ENCODE measurements at places on chromosomes 4 and X.

GRCh38 chr4:55216863-55217635 is 91.7 kb upstream of the KDR start:
- no peak for DNase-seq

- no peak for DNase-seq
Measured at GRCh38 chrX:154460326-154460725, 2.2 kb downstream of the PLXNA3 start.

DNA sequence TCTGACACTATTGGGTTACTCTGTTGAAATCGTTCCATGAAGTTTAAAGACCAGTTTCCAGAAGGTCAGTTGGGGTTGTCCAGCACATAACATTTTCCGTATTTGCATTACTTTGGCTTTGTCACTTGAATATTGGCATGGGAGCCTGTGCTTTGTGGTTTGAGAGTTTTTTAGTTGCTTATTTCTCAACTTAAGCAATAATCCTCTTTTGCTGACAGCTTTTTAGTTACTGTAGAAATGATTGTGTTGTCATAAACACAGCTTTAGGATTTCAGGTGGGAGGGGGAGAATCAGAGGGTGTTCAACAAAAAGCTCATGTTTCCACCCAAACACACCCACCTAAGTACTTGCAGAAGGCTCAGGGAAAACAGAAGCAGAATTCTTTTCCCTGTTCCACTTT is 210.7 kb upstream of the TLL1 start:
- no peak for DNase-seq

GRCh38 chrX:45233531-45233930 is 32.9 kb upstream of the DIPK2B start:
- no peak for DNase-seq

DNA sequence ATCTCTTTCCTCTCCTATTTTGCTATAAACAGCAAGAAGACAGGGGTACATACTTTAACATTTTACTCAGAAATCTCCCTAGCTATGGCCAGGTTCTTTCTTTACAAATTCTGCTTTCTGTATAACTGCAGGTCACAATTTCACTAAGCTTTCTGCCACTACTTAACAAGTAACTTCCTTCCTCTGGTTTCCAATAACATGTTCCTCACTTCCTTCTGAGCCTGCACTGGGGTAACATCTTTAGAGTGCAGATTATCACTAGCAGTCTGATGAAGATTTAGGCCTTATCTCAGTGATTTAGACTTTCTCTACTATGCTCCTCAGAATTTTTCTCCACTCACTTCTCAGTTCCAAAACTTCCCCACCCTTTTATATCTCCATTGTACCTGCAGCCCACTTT is 1930.5 kb upstream of the AGA start:
- no peak for DNase-seq

DNA sequence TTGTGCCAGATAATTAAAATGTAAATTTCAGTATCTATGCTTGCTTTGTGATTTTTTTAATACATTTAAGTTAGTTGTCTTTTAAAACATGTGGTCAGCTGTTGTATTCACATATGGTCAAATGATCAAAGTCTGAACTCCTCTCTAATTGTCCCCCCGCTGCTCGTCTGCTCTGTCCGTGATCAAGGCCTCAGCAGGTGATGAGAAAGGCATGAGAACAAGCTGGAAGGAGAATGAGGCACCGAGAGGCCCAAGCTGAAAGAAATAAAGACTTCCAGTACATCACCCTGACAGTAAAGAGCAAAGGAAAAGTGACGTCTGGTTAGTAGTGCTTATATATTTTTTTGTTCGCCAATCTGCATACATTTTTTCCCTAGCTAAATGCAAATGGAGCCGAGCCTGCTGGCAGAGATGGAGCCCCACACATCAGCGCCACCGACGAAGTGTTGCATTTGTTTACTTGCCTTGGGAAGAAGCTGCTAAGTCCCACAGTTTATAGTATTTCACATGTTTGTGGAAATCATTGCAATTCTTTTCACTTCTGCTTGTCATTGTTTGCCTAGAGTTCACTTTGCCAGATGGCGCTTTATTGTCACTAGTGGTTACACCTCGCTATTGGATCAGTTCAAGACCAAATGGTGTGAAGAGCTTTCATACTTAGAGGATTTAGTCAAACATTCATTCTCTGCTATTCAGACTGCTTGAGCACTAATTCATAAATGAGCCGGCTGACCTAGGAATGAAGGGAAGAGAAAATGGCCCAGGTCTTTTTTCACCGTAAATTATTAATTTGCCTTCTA is 181.5 kb downstream of the ZIC3 start:
- no peak for DNase-seq

DNA sequence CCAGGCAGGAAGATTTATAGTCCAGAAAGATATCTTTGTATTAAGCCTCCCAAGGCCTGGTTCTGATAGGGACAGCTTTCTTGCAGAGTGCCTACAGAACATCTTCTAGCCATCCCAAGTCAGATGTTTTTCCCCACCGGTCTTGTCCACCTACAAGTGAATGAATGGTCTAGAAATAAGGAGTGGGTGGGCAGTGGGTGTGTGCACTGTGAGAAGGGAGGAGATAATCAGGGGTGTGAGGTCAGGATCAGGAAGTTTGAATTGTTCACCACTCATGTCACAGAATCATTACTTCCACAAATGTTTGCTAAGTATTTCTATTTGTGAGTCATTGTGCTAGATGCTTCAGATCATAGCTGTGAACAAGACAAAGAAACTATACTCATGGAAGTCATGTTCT is 332.6 kb downstream of the NKX6-1 start:
- no peak for DNase-seq

GRCh38 chr4:24489870-24490269 is 94.5 kb downstream of the DHX15 start:
- no peak for DNase-seq

DNA sequence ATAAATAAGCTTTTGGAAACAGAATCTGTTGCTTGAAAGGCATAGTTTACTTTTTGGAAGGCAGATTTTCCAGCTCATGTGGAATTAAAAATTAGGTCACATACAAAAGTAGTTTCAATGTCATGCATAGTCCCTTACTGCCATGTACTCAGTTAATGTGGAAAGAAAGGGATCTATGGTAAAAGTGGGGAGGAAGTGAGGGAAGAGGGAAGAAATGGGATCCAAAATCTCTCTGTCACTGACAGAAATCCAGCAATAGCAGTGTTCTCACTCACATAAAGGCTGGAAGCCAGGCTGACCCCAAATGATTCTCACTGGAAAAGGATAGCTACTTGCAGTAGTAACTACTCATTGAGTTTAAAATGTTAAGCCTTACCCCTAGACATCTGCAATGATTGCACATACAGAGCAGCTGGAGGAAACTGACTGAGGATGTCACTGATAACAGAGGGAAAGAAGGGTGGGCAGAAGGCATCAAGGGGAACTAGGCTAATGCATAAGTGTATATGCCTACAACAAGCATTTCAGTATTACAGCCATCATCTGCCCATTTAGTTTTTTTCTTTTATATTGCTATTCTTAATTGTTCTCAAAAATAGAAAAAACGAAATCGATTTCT is 445.6 kb downstream of the FAT4 start:
- no peak for DNase-seq
